ENCODE measurements at places on chromosomes 1 and 21.

- no peak for DNase-seq
Measured at GRCh38 chr1:1255078-1255477, 8.6 kb upstream of the C1QTNF12 start.

DNA sequence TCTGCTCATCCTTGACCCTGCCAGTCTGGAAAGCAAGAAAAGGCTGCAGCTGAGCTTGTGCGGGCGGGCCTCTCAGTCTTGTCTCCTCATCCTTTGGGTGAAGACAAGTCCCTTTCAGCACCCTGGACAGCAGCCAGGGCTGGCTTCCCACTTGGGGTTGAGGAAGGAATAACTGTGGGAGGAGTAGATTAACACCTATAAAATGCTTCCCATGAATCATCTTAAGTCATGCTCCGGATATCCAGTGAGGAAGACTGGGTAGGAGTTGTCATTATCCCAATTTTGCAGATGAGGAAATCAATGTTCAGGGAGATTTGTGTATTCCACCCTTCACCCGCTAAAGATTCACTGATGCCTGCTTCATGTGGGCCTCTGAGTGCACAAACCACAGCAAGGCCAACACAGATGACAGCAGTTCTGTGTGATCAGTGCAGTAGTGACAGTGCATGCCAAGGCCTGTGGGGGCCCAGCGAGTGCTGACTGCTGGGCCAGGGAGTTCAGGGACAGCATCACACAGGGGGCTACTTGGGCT lies 20.1 kb upstream of the COL16A1 start:
- no peak for DNase-seq

- no peak for DNase-seq
Measured at GRCh38 chr1:173423291-173423690, 53.8 kb upstream of the PRDX6 start.

DNA sequence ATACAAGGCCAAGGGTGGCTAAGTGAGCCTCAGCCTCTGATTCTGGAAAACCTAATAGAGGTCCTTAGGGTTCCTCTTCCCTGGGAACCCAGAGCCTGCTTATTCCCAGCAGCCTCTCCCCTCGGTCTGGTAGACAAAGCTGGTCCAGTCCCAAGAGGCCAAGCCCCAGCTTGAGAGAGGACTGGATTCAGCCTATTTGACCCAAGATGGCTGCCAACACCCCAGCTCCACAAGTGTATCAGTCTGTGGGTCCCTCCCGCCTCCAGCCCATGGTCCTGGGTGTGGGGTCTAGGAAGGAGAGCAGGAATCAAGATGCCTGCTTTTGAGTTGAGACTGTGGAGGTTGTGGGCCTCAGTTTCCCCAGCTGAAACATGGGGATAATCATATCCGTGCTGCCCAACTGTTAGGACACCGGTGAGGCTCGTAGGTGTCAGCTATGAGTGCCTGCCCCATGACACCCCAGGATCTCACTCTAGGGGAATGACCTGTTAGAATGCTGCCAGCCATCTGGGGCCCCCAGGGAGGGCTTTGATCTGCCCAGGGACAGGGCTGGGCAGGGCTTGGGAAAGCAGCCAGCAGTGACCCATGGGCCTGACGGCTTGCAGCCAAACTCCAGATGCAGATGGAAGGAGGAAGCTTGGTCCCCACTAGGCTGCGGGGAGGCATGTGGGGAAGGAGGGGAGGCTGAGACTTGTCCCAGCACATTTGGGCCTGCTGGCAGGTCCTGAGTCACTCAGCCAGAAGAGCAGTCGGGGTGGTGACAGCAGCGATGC lies 45.4 kb downstream of the NUAK2 start:
- DNase-seq = no peak

DNA sequence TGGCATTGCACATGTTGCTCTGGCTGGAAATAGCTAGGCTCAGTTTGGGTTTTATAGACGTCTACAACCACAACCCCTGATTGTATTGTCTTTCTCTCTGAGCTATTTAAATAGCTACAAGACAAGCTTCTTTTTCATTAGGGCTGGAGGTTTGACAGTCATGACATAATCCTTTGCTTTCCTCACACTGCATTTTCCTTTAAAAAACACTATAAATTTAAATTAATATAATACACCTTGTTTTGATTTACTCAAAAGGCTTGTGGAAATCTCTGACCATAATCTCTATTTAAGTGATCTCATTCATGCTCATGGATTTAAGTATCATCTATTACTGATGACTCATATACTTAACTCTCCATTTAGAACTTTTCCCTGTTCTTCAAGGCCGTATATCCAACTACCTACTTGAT lies 50.4 kb upstream of the PTGFR start:
- DNase-seq = no peak

GRCh38 chr1:25861316-25862286 lies 2.3 kb upstream of the AUNIP start:
- DNase-seq = no peak

DNA sequence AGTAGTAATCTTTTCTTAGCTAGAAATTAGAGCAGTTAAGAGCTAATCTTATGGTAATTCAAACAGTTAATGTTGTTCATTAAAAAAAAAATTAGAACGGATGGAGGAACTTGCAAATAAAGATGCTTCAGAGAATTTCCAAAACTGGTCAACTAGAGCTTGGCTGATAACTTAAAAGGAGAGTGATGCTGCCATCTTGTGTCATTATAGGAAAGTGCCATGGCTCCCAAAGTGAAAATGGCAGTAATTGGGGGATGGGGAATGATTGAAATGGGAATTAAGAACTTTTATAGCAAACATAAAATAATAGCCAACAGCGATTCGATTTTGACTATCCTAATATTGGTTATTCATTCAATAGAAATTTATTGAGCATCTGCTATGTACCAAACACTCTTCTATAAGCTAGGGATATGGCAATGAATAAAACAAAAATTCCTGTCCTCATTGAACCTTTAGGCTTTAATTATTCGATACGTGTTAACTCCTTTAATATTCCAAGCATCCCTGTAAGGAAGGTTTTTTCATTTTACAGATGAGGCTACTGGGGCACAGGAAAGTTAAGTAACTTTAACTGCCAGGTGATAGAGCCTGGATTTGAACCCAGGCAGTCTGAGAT lies 5.7 kb upstream of the PLPP3 start:
- peak; percentile 12 for DNase-seq

- DNase-seq = no peak
Measured at GRCh38 chr1:182755632-182756031, 33.9 kb upstream of the NPL start.

- no peak for DNase-seq
Measured at GRCh38 chr1:32784817-32785216, 32.3 kb downstream of the YARS1 start.

DNA sequence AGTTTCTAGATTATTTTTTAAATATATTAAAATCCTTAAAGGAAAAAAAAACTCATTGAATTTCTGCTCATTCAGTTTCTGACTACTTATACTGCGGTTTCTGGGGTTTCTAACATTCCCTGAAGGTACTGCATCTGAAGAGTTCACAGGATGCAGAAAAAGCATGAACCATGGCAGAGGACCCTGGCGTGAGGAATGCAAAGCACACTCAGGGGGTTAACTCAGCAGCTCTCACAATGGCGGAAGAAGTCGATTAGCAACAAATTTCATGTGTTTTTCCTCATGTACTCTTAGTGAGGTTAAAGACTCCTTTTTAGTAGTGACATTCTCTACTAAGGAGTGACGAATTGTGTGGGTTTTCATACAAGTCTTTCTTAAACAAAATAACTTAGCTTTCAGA lies 975.6 kb downstream of the NCAM2 start:
- no peak for DNase-seq

DNA sequence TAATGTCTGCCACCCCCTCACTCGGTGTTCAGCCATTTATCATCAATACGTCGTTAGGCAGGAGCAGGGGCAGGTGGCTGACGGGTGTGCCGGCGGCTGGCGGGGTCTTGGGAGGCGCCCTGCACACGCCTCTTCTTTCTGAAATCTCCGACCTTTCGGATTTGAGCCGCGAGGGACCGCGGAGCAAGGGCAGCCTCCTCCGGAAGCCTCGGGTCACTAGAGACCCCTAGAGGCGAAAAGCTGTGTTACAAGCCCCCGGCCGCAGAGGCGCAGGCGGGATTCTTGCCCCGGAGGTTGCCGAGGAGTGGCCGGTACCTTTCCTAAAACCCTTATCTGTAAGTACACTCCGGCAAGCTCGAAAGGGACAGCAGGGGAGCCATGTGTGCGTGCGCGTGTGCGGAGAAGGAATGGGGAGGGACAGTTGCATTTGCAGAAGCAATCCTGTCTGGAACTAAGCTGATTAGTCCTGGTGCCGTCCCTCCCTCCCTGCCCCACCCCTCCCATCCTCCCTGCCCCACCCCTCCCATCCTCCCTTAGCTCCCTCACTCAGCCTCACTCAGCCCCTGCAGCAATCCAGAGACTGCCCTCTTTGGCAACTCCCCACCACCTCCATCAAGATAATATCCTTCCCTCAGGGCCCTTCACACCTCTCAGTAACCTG lies 11.0 kb downstream of the BRINP2 start:
- DNase-seq = peak; percentile 84

DNA sequence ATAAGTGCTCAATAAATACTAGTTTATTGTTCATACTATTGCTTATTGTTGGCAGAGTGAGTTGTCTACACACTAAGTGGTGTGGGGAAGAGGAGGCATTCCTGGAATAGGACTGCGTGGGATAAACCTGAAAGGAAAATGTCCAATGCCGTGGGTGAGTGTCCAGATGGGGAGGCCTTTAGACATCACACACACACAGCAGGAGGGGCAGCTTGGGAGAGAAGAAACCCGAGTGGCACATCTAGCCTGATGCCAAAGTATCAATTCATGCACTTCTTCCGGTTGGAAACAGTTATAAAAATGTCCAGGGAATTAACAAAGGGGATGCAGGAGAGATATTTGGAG lies 27.3 kb downstream of the CCN1 start:
- DNase-seq = no peak

DNA sequence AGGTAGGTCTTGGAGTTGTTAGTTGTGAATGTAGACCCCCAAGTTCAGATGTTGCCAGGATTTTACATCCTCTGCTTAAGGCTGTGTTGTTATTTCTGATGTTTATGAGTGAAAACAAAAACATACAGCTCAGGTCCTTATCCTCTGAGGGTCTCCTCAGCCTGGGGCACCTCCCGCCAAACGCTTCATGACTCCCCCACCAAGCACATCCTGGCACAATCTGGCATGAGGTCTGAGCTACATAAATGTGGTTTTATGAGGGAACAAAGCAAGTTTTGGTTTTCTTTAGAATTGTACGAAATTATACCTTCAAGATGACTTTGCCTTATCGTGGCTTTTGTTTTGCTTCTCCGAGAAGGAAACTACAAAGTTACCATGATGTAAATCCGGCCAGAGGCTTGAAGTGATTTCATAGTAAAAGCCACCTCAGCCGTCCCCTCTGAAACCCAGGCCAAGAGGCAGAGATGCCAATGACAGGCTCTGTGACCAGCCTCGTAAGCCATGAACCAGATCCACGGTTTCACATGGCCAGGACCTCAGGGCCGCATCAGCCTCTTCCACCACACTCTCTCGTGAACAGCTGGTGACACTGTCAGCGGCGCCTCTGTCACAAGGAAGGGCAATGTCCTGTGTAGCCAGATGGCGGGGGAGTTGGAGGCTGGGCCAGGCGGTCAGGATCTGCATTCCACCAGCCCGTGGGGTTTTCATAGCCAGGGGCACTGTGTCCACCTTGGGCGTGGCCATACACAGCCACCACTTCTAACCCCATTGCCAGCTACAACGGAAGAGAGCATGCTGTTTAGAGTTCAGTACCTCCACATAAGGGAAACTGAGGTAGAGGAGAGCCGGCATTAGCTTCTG lies 199.4 kb downstream of the KIF26B start:
- DNase-seq = no peak

GRCh38 chr1:179493323-179493722 lies 82.4 kb downstream of the NPHS2 start:
- no peak for DNase-seq

DNA sequence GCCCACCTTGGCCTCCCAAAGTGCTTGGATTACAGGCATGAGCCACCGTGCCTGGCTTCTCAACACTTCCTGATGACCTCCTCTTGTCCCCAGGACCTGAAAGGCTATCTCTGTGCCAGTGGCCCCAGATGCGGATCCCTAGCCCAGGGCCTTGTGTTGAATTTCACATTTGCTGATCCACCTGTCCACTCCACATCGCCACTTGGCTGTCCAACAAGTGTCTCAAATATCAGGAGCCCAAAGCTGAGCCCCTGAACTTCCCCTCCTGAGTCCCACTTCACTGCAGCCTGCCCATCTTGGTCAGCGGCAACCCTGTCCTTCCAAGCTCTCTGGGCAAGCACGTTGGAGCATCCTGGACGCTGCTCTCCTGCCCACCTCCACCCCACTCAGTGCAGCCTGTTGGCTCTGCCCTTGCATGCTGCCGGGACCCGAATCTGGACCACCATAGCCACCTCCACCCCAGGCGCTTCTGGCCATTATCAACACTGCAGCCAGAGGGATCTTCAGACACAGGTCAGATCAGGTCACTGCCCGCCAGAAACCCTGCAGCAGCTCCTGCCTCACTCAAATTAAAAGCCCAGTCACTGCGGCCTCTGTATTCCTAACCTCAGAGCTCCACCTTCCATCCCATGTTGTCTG lies 352.5 kb upstream of the VAMP3 start:
- no peak for DNase-seq

DNA sequence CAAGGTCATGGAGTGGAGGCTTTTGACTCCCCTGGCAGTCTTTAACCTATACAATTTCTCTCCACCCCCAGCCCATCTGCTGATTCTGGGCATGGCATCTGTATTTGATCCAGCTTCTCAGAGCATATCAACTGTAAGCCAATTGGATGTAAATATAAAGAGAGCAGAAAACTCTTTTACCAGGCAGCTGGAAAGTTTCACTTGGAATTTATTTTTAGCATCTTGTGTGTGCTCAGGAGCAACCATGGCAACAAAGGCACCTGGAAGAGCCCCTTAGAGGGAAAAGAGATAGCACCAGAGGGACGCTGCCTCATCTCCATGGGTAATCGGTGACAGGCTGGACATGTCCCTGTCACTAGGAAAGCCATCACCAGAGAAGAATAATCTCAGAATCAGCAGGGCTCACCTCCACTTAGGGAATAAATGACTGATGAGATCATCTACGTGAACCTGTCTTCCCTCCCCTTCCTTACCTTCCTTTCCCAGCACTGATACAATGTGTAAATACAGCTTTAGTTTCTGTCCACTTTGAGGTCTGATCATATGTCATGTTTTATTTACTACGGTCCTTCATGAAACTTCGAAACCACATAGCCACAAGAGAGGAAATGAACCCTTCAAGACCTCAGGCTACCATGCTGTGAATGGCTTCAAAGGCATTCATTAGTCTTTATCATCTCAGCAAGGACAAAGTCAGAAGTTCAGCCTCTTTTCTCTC lies 25.3 kb upstream of the SIPA1L2 start:
- DNase-seq = peak; percentile 14

GRCh38 chr1:3355089-3355488 lies 99.4 kb upstream of the ARHGEF16 start:
- DNase-seq = no peak

GRCh38 chr1:7070389-7071029 lies 285.3 kb downstream of the CAMTA1 start:
- peak; percentile 68 for DNase-seq

DNA sequence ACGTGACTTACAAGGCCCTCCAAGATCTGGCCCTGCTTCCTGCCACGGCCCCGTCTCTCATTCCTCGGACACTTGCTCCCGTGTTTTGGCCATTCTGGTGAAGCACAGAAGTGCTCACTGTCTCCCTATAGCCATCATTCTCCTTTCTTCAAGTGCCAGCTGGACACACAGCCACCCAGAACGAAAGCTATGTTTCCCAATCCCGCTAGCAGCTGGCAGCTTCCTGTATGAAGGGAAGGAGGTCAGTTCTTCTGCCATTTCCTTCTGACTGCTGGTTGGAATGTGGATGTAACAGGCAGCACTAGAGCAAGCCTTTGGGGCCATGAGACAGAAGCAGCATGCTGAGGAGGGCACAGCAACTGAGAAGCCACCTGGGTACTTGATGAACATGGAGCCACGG lies 82.8 kb downstream of the TGFBR3 start:
- no peak for DNase-seq

GRCh38 chr1:14098294-14098913 lies 398.4 kb downstream of the PRDM2 start:
- no peak for DNase-seq
